Erythroblast (primary cell): ENCODE measurements at places on chromosomes 6 and 20.
A peak's percentile ranks its signal among the peaks of the same experiment; 100 is the strongest.

- no peak for DNase-seq
These were observed 273.9 kb upstream of the CHD6 start for GRCh38 chr20:41892031-41892430.

GRCh38 chr6:402901-403658 is 11.5 kb downstream of the IRF4 start:
- DNase-seq, result no peak

DNA sequence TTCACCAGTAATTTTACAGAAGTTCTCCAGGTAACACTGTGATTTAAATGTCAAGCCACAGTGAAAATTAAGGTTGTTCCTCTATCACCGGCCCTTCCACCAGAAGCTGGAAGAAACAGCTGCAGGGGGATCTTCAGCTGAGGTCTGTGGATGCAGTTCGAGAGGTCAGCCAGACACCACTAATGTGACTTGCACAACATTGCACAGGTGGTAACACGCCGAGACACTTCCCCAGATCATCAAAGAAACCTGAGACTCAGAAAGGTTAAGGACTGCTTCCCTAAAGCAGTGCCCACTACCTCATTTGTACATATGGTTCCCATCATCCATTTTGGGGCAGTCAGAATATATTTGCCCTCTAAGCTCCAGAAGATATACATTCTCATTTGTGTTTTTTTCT is 8.1 kb upstream of the SERPINB9 start:
- no peak for DNase-seq

GRCh38 chr6:16736856-16737775 is 24.1 kb downstream of the ATXN1 start:
- DNase-seq, result no peak

DNA sequence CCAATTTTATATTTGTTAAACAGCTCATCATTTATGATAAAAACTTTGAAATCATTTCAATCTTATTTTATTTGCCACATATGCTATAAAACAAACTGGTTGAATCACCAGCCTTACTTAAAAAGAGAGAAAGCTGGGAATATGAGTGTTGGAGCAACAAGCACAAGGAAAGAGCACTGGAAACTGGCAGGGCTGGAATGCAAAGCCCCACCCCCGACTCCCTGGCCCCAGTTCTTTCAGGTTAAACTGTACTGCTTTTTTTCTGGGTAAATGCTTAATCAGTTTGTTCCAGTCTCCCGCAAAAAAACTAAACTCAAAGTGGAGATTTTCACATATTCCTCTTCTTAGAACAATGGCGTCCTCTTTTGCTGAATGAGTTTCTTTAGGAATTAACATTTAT is 433.8 kb upstream of the NOX3 start:
- no peak for DNase-seq

DNA sequence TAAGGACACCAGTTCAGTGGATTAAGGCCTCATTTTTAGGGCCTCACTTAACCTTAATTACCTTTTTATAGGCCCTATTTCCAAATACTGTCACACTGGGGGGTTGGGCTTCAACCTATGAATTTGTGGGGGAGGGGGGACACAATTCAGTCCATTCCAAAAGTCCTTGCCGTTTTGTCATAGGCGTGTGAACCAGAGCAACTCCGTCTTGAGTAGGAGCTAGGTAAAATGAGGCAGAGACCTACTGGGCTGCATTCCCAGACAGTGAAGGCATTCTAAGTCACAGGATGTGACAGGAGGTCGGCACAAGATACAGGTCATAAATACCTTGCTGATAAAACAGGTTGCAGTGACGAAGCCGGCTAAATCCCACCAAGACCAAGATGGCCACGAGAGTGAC is 113.5 kb upstream of the SNX9 start:
- DNase-seq, result no peak

- DNase-seq, result no peak
These were observed 28.5 kb upstream of the TMEM14A start for GRCh38 chr6:52642368-52642767.

GRCh38 chr6:93964321-93964720 is 545.0 kb upstream of the EPHA7 start:
- no peak for DNase-seq

DNA sequence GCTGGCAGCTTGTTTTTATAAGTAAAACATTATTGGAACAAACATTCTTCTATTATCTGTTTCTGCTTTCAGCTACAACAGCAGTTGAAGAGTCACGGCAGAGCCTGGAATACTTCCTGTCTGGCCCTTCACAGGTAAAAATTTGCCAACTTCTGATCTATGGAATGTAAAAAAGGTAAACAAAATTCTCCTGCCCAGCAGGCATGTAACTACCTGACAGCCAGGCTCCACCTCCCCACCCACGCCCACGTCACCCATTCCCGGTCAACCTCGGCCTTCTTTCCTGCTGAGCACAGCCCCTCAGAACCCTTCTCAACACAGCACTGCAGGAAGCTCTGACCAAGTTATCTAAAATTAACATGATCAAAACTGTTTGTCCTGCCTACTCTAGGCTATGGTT is 166.0 kb downstream of the DLL1 start:
- no peak for DNase-seq

- no peak for DNase-seq
These were observed 122.2 kb upstream of the TNFAIP3 start for GRCh38 chr6:137744877-137745276.

GRCh38 chr6:163840880-163841279 is 426.4 kb downstream of the QKI start:
- DNase-seq, result no peak

DNA sequence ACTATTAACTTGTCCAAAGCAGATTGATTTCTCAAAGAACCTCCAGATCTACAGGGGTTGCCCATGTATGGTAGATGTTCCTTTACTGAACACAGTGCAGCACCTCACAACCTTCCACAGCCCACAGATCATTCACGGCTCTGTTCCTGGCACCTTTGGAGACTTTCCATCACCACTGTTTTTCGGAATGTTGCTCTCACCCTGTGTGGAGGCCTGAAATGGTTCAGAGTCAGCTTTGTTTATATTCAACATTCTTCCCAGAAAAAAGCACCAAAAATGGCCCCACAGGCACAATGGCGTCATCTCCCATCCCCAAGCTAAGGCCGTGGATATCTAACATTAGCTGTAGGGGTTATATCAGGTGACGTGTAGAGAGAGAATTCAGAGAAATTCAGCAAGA is 74.7 kb downstream of the DHX35 start:
- no peak for DNase-seq

DNA sequence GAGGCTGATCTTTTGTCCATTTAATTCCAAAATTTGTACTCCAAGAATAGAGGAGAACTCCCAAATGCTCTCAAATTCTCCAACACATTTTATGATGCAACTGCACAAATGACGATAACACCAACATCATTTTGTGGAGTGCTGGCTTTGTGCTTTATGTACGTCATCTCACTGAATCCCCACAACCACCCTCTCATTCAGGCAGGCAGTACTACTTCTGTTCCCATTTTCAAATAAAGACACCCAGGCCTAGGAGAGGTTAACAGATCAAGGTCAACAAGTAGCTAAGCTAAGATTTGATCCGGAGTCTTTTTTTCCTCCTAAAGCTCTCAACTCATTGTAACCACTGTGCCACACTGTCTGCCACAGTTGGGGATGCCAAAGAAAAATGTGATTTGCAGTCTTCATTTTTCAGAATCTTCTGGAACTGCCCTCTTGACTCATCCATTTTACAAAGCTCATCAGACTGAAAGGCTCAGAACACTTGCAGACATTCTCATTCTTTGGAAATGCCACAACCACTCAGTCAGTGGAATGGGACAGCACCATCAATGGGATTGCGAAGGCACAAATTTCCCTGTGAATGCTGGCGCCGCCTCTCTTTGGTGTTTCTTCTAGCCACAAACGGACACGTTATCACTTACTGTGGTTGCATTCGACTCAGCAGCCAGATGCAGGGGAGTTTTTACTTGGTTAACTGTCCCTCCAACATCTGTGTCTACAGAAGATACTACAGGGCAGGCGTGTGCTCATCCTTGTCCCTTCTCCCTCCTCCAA is 184.4 kb downstream of the GJA10 start:
- DNase-seq, result no peak

DNA sequence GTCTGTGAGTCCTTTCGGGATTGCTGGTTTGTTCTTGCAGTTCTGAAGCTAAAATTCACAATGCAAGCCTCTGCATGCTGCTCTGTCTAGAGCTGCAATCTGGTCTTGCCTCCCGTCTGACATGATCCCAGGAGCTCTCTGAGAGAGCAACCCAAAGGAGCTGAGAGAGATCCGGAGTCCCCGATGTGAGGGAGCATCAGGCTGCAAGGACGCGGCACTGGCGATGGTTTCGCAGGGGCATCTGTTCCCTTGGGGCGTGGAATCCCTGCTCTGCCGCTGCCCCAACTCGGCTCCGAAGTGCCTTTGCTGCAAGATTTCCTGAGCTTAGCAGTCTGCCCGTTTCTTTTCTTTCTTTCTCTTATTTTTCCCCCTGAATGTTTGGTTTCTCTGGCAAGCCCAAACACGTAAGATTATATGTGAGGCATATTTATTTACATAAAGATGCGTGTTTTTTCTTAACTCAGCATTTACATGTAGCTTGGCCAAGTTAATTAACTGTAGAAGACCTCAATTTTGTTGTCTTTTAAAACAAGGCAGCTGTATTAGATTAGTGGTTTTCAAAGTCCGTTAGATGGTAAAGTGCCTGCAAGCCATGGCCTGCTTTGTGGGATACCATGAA is 873.0 kb downstream of the KIF16B start:
- DNase-seq, result no peak

GRCh38 chr6:157607317-157608109 is 215.5 kb upstream of the SNX9 start:
- DNase-seq, result no peak

DNA sequence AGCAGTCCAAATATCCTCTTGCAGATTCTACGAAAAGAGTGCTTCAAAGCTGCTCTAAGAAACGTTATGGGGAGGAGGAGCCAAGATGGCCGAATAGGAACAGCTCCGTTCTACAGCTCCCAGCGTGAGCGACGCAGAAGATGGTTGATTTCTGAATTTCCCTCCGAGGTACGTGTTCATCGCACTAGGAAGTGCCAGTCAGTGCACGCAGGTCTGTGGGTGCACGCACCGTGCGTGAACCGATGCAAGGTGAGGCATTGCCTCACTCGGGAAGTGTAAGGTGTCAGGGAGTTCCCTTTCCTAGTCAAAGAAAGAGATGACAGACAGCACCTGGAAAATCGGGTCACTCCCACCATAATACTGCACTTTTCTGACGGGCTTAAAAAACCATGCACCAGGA is 272.1 kb upstream of the DEFB115 start:
- DNase-seq, result no peak

DNA sequence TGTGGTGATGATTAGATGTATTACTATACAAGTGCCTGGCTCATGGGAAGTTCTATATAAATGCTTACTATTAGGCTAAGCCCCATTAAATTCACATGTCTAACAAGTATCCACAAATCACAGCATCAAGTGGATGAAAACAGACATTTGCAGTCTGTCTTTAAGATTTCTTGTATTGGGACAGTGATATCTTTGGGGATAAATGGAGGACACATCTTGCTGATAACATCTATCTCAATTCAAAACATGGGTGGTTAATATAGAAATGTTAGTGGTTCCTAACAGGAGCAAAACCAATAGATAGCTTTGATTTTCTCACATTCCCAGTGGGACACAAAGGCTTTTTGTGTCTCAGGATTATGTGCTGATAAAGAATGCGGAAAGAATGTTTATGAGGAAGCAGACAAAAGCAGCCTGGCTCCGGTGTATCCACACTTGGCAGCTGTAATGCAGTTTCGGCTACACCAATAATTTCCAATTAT is 29.3 kb downstream of the PTPRK start:
- no peak for DNase-seq

GRCh38 chr20:63497138-63497945 is 1.5 kb downstream of the EEF1A2 start:
- DNase-seq, result no peak

DNA sequence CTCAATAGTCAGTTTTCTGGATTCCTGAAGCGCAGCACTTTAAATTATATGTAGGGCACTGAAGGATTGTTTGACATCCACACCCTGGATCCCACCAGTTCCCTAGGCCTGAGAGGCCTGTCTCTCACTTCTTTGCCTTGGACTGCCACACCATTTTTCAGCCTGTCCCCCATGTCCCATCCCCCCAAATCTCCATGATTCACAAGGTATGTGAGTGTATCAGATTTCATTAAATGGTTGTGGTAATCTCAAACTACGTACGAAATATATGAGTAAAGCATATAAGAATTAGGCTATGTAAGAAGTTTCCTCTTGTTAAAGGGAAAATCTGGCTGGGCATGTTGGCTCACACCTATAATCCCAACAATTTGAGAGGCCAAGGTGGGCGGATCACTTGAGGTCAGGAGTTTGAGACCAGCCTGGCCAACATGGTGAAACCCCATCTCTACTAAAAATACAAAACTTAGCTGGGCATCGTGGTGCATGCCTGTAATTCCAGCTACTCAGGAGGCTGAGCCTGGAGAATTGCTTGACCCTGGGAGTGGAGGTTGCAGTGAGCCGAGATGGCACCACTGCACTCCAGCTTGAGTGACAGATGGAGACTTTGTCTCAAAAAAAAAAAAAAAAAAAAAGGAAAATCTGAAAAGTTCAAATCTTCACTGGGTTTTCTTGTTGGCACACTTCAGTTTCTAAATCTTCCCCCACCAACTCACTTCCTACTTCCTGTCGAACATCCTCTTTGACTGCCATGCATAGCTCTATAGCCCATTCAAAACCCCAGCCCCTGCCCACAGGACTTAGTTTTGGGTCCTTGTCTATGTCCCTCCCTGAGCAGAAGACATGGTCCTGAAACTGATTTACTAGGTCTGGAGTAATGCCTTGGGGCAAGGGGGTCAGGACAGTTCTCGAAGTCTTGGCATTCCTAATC is 97.3 kb upstream of the SHLD1 start:
- no peak for DNase-seq

GRCh38 chr20:61980647-61981583 is 84.8 kb downstream of the TAF4 start:
- peak; percentile 69 for DNase-seq

- peak; percentile 77 for DNase-seq
These were observed 88.6 kb upstream of the TGM3 start for GRCh38 chr20:2206957-2207769.

- DNase-seq, result peak; percentile 45
These were observed 4.7 kb upstream of the SHLD1 start for GRCh38 chr20:5745416-5746030.

GRCh38 chr6:130245267-130245666 is 22.5 kb upstream of the SAMD3 start:
- no peak for DNase-seq

- no peak for DNase-seq
These were observed 6.3 kb downstream of the IPCEF1 start for GRCh38 chr6:154350293-154350692.

- DNase-seq, result no peak
These were observed 66.1 kb upstream of the RNF24 start for GRCh38 chr20:4081421-4081820.

DNA sequence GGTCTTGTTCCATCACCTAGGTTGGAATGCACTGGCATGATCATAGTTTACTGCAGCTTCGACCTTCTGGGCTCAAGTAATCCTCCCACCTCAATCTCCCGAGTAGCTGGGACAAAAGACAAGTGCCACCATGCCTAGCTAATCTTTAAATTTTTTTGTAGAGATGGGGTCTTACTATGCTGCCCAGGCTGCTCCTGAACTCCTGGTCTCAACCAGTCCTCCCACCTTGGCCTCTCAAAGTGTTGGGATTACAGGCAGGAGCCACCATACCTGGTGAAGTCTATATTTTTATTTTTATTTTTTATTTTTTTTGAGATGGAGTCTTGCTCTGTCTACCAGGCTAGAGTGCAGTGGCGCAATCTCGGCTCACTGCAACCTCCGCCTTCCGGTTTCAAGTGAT is 11.4 kb upstream of the PIM1 start:
- DNase-seq, result no peak
